ENCODE measurements at places on chromosomes 16 and 17.

- peak; percentile 66 for DNase-seq
Measured at GRCh38 chr17:8226536-8227237, 16.3 kb upstream of the AURKB start.

GRCh38 chr16:51151435-51151960 lies 428 bp upstream of the SALL1 start:
- peak; percentile 89 for DNase-seq

DNA sequence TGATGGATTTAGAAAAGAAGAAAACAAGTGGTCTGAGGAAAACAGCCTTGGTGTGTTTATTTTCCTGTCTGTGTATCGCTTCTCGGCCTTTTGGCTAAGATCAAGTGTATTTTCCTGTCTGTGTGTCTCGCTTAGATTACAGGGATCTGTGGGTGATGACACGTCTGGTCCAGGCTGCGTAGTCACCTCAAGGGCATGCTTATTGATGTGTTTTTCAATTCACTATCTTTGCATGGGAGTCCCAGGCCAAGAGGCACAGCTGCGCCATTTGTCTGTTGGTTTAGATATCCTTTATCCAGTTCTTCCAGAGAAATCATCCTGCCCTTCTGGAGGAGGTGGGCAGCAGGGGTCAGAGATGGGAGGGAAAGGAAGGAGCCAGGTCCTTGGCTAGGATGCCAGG lies 47.1 kb upstream of the STH start:
- no peak for DNase-seq

DNA sequence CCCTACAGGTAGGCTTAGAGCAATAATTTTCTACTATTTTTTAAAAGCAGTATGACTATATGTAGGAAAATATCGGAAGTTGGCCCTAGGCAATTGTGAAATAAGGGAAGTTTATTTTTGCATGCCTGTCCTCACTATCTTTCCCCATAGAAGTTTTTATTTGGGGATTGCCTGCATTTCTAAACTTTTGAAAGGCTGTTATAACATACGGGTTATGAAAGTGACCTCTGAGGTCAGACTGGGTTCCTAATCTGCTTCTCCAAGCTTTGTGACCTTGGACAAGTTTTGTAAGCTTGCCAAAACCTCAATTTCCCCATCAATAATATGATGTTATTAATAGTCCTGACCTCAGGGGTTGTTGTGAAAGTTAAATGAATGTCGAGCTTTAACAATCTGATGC lies 67.1 kb downstream of the ARHGAP44 start:
- DNase-seq, result no peak

Measured in iPS-NIHi11 (cell line).